ENCODE measurements at places on chromosomes 11 and 22.

DNA sequence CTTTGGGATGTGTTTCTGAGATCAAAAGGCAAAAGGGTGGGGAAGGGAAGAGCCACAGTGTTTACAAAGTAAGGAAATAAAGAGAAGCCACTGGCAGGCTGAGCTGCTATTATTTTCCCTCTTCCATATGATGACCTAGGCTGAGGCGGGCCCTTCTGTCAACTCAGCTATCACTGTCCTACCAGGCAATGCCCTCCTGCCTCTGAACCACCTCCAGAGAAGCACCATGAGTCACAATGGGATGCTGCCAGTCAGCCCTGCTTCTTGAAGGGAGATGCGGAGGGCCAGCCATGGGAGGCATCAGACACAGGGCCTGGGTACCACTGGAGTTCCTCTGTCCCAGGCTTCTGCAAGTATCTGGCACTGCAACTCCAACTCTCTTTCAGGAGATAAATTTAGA, 107.9 kb upstream of the BID start:
- DNase-seq, result no peak

GRCh38 chr11:95911369-95911759, 12.5 kb downstream of the MTMR2 start:
- no peak for DNase-seq

- no peak for DNase-seq
These were observed 15.2 kb downstream of the PRR33 start for GRCh38 chr11:1876361-1877063.

DNA sequence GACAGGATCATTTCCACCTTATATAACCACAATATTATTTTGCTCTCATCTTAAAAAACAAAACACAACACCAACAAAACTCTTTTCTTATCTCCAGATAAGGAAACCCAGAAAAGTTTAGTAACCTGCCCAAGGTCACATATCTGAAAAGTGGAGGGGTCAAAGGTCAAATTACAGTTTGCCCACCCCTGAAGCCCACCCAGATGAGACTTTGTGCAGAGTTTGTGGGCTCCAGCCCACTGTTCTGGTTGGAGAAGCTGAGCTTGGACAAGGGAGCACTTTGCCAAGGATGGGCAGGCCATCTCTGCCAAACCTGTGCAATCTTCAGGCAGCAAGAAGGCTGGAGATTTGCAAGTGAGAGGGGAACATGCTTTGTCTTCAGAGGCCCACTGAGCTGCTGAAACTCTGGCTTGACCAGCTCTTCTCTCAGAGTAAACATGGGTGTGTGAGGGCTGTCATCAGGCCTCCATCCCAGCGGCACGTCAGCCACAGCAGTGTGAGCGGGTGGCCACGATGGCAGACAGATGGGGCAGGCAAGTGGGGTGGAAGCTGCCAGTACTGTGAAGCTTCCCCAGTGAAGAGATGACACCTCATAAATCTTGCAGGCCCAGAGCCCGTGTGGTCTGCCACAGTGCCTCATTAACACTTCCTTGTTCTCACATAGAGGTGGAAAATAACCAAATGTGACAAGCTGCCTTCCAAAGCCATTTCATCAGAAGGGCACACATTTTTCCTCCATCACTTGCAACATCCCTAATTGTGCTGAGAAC, 111.8 kb downstream of the CCDC81 start:
- peak; percentile 54 for DNase-seq

- DNase-seq, result no peak
These were observed 12.1 kb downstream of the SCUBE1 start for GRCh38 chr22:43331069-43331451.

- DNase-seq, result no peak
These were observed 481.2 kb upstream of the ARHGAP42 start for GRCh38 chr11:100205926-100206325.

DNA sequence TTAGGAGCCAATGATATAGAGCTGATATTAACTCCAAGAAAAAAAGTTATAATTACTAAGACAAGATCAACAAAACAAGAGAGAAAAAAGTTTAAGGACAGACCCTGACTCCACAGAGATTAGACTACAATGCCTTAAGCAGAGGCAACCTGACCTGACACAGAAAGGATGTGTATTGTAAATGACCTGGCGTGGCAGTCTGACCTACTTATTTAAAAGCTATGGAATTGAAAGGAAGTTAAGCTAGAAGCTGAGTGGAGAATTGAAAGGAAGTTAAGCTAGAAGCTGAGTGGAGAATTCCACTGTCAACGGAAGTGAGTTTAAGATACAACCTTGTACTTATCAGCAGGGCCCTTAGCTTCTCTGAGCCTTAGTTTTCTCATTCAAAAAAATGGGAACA, 885.4 kb downstream of the OPCML start:
- DNase-seq, result no peak

GRCh38 chr11:68014157-68014946, 4.2 kb downstream of the ALDH3B1 start:
- DNase-seq, result no peak

DNA sequence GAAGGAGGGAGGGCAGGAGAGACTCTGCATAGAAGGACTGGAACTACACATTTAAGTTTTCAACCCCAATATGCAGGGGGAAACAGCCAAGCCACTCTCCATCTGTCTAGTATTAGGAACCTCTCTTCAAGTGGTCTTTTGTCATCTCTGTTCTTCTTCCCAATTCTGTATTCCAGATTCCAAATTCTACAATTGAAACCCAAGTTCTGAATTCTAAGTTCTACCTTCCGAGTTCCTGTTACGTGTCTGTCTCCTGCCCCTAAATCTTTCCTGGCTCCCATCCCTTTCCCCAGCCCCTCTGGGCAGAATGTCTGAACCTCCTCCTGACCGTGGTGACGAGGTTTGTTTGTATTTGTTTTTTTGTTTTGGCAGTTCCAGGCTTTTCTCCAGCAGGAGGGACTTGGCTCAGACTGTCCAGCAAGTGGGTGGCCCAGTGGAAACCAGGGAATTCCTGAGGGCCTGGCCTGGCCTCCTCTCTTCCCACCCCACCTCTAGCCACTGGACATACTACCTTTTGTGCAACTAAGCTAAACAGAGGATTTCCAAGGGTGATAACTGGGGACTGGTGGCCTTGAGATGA, 1.6 kb upstream of the THOC5 start:
- DNase-seq, result no peak

- DNase-seq, result no peak
These were observed 61.8 kb downstream of the OTOG start for GRCh38 chr11:17608821-17609220.

GRCh38 chr22:28015046-28015425, 96.0 kb upstream of the PITPNB start:
- DNase-seq, result no peak

DNA sequence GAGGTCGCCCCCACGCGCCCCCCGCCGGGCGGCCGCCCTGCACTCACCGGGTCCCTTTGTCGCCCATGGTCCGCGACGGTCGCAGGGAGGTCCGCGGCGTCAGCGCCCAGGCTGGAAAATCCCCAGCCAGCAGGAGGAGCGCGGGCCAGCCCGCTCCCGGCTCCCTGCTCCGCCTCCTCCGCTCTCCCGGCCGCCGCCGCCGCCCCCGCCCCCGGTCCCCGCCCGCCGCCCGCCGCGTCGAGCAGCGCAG, at the start of gene ARRB1:
ARRB1 (minus strand) TSS at position 121 of the 250 bp plus-strand sequence; CDS start at position 67, 54 bp downstream.
- DNase-seq, result peak; percentile 77

DNA sequence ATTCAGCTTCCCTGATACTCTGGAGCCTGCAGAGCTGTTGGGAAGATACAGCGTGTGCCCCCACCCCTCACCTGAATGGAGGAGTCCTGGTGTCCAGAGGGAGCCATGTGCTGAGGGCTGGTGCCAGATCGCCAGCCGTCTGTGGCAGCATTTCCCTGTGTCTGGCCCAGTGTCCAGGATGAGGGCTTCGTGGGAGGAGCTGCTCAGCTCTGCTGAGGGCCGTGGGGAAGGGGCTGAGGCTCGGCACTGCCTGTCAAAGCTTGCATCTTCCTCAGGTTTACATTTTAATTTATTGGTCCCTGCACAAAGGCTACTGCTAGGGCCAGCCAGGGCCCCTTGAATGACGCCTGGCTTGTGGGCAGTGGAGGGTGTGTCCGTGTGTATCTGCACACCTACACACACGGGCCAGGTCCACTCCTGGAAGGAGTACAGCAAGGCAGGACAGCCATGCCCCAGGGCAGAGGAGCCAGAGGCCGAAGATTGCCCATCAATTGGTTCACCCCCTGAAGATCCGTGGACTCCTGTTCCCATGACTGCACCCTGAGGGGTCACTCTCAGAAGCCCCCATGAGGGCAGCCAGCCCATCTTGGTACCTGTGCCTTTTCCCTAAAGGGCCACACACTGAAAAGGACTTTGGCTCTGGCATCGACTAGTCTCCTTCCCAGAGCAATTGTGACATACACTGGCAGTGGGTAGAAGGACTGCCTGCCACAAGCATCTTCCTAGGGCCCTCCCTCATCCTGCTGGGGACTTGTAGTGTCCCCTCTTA, 107.7 kb upstream of the PARVA start:
- DNase-seq, result no peak

GRCh38 chr11:66958232-66958955, at the start of gene PC:
PC (minus strand) TSS chr11:66958383; CDS start chr11:66872159, 86,224 bp downstream.
- peak; percentile 98 for DNase-seq

DNA sequence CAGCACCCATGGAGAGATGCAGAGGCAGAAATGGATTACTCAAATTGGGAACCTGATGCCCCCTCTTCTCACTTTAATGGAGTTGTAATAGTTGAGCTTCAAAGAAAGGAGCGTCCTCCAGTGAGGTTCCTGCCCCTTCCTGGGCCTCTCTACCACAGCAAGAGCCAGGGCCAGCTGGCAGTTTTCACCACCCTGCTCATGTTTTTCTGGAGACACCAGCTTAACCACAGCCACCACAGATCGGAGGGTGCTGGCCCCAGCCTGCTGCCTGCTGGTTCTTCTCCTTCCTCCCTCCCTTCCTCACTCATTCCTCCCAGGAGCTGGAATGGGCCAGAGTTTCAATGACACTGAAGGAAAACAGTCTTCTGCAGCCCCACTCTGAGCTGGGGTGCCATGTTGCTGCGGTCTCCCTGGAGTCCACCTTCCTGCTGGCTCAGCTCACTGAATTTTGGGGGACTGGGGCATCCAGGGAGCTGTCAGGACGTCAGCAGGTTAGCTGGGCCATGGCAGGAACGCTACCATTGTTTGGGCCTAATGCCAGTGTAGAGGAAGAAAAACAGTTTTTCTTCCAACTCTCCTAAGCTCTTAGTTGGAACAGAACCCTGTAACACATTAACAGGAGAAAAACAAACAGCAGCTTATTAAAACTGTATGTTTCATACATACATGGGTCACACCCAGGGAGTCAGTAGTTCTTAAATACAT, 57.7 kb downstream of the TRAF6 start:
- DNase-seq, result no peak

GRCh38 chr11:36360826-36361415, 64.8 kb downstream of the PRR5L start:
- no peak for DNase-seq

- DNase-seq, result no peak
These were observed 311.3 kb downstream of the C11orf87 start for GRCh38 chr11:109733245-109733644.

DNA sequence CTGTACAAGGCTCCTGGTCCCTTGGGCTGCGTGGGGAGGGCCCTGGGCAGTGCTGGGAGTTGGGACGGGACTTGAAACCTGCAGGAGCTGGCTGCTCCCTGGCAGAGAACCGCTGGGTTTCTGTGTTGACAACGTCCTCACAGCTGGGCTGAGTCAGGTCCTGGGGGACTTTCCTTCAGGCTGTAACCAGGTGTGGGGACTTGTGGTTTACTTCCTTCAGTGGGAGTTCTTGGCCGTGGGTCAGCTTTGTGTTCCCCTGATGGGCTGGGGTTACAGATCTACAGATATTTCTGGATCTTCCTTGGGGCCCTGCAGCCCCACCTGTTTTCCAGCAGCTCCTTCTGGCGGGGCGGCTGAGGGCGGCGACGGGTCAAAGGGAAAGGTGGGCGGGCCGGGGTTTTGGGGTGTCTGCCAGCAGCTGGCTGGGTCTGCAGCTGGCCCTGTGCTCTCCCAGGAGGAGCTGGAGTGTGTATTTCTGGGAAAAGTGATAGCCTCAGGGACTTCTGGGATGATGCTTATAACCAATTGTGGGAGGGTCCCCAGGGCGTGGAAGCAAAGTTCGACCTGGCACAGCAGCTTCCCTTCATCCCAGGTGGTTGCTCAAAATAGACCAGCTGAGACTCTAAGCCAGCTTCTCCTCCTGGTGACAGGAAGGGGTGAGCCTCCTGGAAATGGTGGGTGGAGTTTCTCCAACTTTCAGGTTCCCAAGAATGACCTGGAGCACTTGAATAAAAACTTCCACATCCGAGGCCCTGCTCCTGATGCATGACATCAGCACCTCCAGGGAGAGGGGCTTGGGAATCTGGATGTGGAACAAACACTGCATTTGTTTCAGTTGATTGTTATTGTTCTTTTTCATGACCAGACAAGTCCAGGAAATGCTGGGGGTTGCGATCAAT, 19.1 kb downstream of the ST14 start:
- no peak for DNase-seq

DNA sequence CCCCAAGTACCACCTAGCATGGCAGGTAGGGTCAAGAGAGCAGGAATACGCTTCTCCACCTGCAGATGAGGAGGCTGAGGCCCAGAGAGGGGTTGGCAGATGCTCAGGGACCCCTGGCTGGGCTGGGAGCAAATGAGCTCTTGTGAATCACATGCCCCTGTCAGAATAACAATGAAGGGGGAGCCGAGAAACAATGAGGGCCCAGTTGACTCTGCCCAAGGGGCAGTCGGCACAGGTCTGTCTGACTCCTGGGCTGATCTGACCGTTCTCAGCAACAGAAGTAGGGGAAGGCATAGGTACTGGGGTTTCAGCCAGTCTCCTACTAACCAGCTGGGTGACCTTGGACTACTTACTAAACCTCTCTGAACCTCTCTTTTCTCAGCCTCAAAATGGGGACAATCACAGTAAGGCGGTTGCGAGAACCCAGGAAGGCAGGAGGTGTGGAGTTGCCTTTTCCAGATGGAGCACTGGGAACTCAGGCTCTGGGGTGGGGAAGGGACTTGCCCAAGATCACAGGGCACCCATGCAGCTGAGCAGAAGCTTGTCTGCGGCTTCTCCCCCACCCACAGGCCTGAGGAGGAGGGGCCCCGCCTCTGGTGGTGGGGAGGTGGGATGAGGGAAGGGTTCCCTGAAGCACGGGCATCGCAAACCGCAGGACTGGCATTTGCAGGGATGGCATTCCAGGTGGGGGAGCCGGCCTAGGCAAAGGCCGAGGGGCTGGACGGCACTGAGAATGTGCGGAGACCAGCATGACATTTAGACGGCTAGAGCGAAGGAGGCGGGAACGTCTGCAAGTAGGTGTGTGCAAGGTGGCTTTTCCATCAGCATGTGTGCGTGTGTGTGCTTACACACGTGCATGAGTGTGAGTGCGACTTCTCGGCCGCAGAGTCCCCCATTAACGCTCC, 163.0 kb downstream of the MN1 start:
- no peak for DNase-seq

GRCh38 chr11:40118780-40119179, 1340.7 kb downstream of the LRRC4C start:
- no peak for DNase-seq

- DNase-seq, result no peak
These were observed 98.3 kb upstream of the CHRM4 start for GRCh38 chr11:46489656-46490560.

DNA sequence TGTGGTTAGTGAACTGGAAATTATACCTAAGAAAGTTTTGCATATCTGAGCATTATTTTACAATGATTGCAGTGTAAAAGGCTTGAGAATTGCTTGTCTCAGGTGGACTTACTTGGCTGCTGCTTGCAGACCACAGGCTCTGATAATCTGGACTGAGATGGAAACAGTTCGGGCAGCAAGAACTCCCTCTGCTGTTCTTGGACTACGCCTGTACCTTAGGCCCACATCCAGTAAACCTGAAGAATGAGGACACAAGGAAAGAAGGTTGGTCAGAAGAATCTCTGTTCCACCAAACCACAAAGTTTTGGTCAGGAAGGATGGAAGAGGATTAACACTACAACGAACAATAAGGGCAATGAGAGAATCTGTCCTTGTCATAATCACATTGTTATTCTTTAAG, 80.1 kb downstream of the C2CD3 start:
- no peak for DNase-seq

All from activated CD8-positive, alpha-beta memory T cell treated with anti-CD3 and anti-CD28 coated beads for 24 hours (primary cell).